ENCODE measurements at places on chromosomes 3 and 15.

DNA sequence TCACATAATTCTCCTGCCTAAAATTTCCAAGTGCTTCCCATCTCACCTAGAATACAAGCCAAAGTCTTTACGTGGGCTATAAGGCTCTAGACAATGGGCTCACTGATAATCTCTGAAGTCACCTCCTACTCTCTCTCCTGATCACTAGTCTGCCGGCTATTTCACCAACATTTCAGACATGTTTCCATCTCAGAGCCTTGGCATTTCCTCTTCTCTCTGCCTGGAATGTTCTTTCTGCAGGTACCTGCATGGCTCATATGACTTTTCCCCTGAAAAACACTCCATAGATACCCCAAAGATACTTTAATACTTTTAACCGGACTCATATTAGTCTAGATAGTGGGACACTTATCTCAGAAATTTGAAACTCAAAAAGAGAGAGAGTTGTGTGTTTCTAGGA lies 32.7 kb downstream of the CD200 start:
- DNase-seq: no peak

DNA sequence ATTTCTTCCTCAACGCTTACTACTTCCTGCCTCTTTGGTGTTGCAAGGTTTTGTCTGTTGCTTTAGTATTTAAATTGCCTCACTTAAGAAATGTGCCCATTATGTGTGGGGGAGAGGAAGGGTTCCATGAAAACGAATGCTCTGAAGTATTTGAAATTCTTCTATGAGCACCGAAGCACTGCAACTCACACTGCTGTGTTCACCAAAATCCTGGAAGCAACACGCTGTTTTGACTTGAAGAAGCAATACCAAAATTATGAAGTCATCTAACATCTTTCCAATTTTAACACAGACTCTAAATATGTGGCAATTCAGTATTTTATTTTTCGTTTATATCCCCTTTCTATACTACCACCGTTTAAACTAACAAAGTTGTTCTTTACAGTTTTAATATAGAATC lies 101.5 kb downstream of the RBMS3 start:
- no peak for DNase-seq

- DNase-seq: no peak
Observed at GRCh38 chr3:127363171-127363570, 75.3 kb upstream of the PRR20G start.

GRCh38 chr3:126310816-126311215 lies 46.4 kb downstream of the KLF15 start:
- DNase-seq: no peak

Data from midbrain (tissue), 1 donor.